ENCODE measurements at places on chromosomes 4 and X.

- DNase-seq, result no peak
Observed at GRCh38 chr4:773214-773613, 52.7 kb downstream of the CPLX1 start.

GRCh38 chr4:183205193-183205592 is 106.1 kb downstream of the WWC2 start:
- DNase-seq, result no peak

DNA sequence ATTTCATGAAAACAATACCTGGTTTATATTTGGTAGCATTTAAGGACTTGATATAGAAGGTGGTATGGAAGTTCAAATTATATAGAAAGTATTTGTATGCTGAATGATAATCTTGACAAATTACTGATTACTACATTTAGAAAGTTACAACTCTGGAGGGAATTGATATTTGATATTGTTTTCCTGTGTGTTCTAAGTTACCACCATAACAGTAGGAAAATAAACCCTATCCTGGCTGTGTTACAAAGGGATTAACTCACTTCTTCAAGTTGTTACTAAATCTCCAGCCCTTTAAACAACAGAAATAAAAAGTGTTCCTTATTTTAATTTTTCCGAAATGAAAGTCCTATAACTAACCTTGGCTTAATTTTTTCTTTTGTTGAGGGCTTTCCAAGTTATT is 36.6 kb downstream of the FHL1 start:
- DNase-seq, result no peak

DNA sequence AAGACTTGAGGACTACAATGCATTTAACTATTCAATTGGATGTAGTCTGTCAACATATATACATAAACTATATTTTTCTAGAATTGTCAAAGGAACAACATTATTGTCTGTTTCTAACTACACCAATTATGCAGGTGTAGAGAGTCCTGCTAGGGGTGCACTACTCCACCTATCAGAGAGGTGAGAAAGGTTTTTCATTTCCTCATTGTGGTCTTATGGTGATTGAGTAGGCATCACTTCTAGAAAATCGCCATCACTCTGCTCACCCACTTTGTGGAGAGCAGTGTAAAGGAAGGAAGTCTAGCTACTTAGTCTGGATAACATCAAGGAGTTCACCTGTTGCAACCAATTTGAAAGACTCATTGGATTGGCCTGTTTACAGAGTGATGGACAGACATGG is 4.4 kb upstream of the ADH1C start:
- DNase-seq, result no peak

DNA sequence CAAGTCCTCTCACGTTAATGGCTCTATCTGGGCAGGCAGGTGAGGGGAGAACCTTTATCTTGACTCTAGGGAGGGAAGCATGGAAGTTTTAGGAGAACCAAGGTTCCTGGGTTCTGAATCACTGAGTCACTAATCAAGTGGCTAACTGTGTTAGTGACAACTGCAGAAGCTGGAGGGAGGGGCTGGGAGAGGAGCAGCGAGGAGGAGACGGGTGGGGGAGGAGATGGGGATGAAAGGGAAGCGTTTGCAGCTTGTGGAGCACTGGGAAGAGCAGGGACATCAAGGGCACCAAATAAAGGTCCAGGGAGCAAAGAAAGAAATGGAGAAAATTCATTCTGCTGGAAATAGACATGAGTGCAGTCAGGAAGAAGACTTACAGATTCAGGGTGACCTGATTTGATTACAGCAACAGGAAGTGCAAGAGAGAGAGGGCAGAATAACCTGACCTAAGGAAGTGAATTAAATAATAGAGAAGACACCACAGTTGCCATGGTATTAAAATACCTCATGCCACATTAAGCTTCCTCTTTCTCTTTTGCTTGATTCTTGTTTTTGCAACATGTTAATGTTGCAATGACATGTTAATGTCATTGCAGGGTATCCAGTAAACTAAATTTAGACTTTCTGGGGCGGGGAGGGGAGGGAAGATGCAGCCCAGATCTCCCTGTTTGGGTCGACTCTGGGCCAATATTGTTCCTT is 4.5 kb upstream of the SETD7 start:
- DNase-seq, result no peak

- no peak for DNase-seq
Observed at GRCh38 chr4:185879666-185880312, 67.8 kb upstream of the SORBS2 start.

GRCh38 chr4:57249083-57249482 is 138.9 kb upstream of the IGFBP7 start:
- no peak for DNase-seq

GRCh38 chrX:141467442-141467841 is 117.1 kb downstream of the SPANXA1 start:
- no peak for DNase-seq

DNA sequence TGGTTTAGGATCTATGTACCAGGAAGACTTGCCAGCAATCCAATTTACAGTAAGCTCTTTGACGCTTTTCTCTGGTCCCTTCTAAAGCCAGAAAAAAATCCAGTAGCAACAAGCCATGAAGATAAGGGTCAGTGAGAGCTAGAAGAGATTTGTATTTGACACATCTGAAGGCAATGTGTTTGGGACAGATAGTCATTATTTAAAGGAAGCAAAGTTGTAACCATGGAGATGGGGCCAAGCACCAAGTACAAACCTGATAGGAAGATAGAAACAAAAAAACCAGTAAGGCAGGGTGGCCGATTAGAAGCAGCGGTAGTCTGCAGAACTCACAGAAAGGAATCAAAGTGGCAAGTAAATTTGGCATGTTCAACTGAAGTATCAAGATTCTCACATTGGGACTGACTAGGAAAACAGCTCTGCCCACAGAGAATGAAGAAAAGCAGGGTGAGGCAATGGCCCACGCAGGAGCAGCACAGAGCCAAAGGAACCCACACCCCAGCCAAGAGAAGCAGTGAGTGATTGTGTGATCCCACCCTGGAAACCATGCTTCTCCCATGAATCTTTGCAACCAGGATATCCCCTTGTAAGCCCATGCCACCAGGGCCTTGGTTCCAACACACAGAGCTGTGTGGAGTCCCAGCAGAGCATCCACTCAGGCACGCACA is 12.9 kb upstream of the C4orf54 start:
- no peak for DNase-seq

All from sciatic nerve (tissue), 2 donors.